Adrenal gland (tissue), 19 donors: ENCODE measurements at places on chromosomes 3 and 15.
A peak's percentile ranks its signal among the peaks of the same experiment; 100 is the strongest.

DNA sequence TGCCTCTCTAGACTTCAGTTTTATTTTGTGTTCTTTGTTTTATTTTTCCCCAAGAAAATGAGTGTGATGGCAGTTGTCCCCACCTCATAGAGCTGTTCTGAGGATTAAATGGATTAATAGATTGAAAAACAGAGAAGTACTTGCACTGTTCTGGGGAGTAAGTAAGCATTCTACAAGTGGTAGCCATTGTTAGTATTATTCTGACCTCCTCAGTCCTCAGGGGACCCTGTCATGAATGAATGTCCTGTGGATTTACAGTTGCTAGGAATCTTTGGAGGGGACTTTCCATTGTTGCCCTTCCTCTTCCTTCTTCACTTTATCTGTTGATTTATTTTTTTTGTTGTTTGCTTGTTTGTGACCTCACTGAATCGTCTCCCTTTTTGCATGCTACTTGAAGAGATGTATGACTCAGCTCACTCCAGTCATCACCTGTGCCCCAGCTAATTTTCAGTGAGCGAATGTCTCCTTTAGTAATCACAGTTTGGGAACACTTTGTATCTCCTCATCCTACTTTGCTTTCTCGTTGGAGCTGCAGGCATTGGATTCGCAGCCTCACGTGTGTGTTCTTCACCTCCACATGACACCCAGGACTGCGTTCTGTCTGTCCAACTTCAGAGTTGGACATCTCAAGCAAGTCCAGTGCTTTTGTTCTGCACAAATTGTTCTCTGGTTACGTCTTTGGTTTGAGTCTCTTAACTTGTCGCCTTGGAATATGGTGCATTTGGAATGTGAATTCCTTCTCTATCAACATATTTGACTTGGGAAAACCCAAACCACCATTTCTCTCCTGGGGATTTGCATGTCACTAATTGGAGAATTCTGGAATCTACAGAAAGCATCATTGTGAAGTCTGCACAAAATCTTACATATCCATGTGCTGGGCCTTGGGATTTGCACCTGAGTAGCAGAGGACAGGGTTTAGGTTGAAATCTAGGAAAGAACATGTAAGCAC is 54.5 kb downstream of the LRTM1 start:
- no peak for DNase-seq

DNA sequence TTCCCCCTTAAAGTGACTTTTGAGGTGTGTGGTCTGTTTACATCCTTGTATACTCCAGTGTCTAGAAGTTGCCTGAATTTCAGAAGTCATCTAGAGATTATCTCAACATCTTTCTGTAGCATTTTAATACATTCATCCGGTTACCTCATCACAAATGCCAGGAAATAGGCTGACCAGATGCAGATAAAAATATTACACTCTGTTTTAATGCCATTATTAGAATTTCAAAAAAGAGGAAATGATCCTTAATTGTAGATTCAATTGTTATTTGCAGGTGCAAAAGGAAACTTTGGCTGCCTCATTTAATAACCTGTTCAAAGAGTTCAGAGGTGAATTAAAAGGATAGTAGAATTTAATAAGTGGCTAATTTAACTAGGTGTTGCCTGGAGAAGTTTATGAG is 290.9 kb downstream of the C3orf38 start:
- DNase-seq, result no peak

- DNase-seq, result no peak
These were observed 363.4 kb upstream of the LRRC3B start for GRCh38 chr3:26259176-26259575.

GRCh38 chr3:40574661-40575060 is 49.9 kb downstream of the ZNF621 start:
- no peak for DNase-seq

- DNase-seq, result no peak
These were observed 4.3 kb upstream of the NR2C2 start for GRCh38 chr3:14943042-14943441.

- no peak for DNase-seq
These were observed 870 bp upstream of the CHAC1 start for GRCh38 chr15:40952301-40952900.

DNA sequence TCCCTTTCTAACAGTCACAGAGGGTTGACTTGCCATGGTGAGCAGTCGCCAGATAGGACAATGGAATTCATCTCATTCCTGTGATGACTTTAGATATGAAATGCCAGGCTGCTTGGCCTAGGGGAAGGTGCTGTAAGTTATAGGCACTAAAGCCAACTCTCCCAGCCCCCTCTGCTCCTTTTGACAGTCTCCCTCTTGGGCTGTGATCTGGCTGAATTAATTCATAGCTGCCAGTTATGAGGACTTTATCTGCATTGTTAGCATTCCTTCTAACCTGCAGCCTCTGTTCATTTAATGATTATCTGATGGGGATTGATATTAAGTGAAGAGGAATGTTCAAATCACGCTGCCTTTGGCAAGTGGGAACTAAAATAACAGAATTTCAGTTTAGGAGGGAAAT is 427.1 kb upstream of the RASGRP1 start:
- DNase-seq, result no peak

DNA sequence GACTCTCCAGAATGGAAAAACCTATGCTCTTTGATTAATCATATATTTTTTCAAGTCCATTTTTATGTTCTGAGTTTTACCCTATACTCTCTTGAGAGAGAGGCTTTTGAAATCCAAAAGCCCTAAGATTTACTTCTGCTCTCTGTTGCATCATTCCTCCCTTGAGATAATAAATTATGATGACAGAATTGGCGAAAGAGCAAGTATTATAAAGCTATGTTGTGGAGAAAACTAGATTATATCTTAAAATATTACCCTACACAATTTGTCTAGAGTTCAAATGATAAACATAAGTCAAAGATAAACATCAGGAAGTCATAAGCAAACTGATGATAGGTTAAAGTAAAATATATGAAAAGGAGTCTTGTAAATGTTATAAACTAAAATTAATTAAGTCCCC is 293.4 kb upstream of the MME start:
- no peak for DNase-seq

DNA sequence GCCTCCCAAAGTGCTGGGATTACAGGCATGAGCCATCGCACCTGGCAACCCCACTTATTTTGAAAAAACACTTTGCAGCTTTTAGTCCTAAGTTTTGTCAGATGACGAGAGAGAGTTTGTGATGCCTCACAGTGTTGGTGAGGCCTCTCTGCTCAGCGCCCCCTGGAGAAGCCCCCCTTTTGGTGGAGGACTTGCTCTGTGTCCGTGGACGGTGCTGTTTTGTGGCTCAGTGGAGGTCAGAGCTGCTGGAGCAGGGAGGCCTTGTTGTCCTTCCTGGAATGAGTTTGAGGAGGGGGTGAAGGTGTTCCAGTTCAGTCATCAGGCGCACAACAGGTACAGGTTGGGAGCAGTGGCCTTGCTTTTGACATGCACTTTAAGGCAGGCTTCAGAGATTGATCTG is 58.0 kb downstream of the PGPEP1L start:
- DNase-seq, result no peak

- no peak for DNase-seq
These were observed 188.1 kb upstream of the SEMA6D start for GRCh38 chr15:47529241-47529640.

DNA sequence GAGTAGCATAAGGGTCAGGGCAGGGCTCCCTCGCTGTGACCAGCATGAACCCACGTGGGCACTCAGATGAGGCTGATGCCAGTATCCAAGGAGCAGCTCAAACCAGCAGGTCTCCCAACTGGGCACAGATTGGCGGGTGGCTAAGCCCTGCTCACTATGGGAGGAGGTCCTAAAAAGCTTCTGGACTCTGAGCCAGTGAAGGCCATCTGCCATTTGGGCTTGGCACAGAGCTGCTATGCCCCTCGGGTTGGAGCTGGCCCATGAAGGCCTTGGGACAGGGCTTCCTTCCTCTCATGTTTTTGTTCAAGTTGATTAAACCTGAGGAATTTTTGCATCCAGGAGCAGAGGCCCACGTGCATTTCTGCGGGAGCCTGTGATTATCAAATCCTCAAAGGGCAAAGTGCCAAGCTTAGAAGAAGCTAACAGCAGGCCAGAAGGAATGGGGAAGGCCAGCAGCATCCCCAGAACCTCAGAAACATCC is 4.3 kb upstream of the STRA6 start:
- no peak for DNase-seq

DNA sequence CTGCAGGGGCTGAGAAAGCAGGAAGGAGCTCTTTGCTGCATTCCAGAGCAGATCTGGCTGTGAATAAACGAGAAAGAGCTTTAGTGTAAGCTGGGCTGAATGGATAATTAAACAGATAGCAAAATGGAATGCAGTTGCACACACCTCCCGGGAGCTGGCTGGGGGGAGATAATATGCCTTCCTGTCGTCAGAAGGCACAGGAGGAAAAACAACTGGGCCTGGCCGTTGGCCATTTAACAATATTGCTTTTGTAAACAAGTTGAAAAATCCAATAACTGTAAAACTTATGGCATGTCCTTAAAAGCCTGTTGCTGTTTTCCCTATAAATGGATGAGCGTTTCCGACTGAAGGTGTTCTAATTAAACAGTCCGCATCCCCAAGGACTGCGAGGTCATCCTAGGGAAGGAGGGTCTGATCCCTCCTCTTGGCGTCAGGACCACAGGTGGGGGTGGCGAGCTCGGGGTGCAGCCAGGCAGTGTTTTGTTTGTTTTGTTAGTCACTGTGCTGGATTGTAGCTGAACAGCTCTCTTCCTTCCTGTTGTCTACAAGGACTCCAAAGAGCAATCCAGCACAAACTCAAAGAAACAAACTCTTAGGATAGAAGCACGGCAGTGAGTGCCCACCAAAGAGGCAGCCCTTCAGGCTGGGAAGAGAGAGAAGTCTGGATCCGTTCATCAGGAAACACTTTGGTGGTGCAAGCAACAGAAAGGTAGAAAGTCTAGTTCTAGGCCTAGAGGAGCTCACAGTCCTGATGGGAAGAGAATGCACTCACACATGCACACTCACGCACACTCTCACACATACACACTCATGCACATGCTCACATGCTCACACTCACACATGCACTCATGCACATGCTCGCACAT is 133.4 kb upstream of the SMAD3 start:
- DNase-seq, result peak; percentile 30

DNA sequence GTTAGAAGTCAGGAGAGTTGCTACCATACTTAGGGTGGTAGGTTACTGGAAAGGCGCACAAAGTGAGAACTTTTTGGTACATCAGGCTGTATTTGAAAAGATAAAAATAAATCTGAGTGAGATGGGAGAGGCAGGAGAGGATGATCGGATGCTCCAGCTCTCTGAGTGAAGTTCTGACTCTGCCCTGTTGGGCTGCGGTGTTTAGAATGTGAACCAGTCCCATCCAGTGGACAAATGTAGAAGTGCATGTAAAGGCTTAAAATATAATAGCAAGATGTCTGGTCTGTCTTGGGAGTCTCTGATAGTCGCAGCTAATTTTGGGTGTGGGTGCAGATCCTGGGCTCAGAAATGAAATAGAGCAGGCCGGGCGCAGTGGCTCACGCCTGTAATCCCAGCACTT is 30.4 kb downstream of the ACKR2 start:
- peak; percentile 82 for DNase-seq

DNA sequence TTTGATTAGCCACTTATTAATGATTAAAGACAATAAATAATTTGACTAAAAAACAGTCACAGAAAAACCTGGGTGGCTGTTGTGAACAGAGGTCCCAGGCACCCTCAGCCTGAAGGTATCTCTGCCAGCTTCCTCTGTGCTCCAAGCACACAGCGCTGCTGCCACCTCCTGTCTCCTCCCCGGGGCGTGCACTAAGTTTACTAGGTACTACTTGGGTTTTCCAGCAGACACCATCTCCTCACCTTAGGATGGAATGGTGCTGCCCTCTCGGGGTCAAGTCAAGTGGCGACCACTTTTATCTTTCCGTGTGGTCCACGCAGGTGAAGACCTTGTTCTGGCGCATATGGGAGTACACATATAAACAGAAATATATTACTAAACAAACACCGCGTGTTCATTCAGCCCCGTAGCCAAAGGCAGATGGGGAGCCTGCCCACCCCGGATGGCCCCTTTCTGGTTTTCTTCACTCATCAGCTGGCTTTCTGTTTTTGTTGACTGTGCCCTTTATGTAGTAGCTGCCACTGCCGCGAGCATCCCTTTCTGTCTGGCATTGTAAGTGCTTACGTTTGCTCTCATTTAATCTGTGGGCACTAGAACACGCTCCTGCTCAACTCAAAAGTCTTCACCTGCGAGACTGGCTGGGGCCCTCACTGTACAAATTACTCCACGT is 128.0 kb downstream of the LRIG1 start:
- DNase-seq, result peak; percentile 37

GRCh38 chr15:100114100-100114499 is 227.7 kb downstream of the ADAMTS17 start:
- DNase-seq, result peak; percentile 60

DNA sequence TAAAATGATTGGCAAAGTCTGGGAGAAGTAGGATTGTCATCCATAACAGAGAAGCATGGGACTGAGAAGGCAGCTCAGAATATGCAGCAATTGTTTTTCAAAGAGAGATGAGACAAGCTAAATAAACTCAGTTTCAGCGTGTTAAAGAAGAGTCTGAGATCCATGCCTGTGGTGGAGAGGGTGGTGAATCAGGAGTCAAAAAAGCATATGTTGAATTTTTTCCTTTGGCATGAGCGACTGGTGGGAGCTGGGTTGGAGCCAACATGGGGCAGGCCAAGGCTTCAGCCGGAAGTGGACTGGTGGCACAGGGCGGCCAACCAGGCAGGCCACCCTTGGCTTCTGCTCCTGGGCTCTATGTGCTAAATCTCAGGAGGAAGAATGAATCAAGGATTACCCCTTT is 102.0 kb downstream of the SST start:
- DNase-seq, result no peak

GRCh38 chr3:183526838-183527427 is 28.6 kb downstream of the KLHL6 start:
- no peak for DNase-seq

GRCh38 chr15:57878573-57878972 is 172.1 kb downstream of the POLR2M start:
- no peak for DNase-seq

DNA sequence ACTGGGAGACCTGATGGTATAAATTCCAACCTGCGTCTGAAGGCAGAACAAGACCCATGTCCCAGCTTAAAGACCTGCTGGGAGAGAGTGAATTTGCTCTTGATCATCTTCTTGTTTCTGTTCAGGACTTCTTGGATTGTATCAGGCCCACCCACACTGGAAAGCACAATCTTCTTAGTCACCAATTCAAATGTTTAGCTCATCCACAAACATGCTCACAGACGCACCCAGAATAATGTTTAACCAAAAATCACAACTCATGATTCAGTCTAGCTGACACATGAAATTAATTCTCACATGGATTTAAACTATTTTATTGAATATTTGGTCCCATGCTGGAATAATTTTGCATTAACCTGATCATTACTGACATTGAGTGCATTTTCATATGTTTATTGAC is 37.8 kb upstream of the GOLGA6L2 start:
- DNase-seq, result no peak

- DNase-seq, result no peak
These were observed 557.8 kb upstream of the CCDC54 start for GRCh38 chr3:106819440-106819839.

GRCh38 chr3:122023335-122023910 is 1.4 kb upstream of the ILDR1 start:
- DNase-seq, result no peak

- no peak for DNase-seq
These were observed 409.8 kb downstream of the ROBO2 start for GRCh38 chr3:77449459-77450350.
